ENCODE measurements at places on chromosomes 7 and 10. TPM values are rescaled to one million over a fixed set of nuclear protein-coding genes. Genes with fewer than 3 reads are reported as not detected.

The EN2 gene
- not detected for total RNA-seq

The PDE1C gene
- 27.6 TPM for total RNA-seq

The NAT16 gene
- not detected for total RNA-seq

The SPDYE5 gene
- not detected for total RNA-seq

Data from fibroblast of lung (primary cell).